ENCODE measurements at places on chromosomes 1 and 21. TPM values are rescaled to one million over a fixed set of nuclear protein-coding genes. Genes with fewer than 3 reads are reported as not detected.

The DYNLT4 gene
- total RNA-seq: 3.5 TPM

The UBXN10 gene
- 0.94 TPM for total RNA-seq

The TNNT2 gene
- not detected for total RNA-seq

The TRIM63 gene
- not detected for total RNA-seq

The NSUN4 gene
- 19.5 TPM for total RNA-seq

The AMY1C gene
- total RNA-seq: not detected

The MTF1 gene
- total RNA-seq: 4.1 TPM

GRCh38 chr21:33441489-33442477 is 38.0 kb downstream of the TMEM50B start:
- DNase-seq: peak; percentile 69

DNA sequence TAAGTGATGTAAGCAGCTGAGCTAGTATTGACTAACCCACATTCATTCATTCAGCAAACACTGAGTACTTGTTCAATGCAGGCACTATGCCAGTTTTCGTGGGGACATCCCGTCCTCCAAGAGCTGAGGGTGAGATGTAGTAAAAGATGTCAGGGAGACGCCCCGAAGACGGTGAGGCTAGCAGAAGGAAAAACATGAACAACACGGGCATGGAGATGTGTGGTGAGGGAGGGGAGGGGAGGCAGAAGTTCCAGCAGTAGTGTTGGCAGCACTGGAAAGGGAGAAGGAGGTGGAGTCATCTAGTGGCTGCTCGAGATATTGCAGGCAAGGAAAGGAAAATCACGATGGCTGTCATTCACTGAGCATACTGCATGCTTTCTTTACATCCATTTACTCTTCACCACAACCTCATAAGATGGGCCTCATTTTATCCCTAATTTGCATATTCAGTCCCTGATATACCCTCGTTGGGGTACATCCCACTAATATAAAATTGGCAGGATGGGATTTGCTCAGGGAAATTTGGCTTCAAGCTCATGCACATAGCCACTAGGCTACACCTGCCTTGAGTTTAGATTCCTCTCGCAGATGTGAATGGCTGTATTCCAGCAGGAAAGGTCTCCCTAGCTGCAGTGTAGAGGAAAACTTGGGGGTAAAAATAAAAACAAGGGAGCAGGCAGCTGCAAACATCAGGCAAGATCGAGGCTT is 14.5 kb downstream of the PDZK1IP1 start:
- DNase-seq: no peak

GRCh38 chr1:210043058-210043457 is 105.0 kb downstream of the SYT14 start:
- no peak for DNase-seq

GRCh38 chr1:22164841-22165808 is 22.2 kb upstream of the WNT4 start:
- DNase-seq: no peak

DNA sequence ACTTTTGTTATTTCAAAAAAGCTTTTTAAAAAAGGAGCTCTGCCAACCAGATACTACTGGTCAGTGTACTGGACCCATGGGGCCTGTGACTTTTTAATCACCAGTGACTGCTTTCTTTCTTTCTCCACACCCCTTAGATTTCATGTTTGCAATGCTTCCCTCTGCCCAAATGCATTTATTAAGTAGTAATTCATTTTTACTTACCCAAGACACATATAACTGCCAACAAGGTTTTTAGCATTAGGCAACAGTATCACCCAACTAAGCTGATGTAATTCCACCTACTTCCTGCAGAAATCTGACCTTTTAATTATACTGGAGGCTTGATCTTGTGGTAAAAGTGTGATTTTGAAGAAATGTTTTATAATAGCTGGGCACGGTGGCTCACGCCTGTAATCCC is 12.5 kb downstream of the MECR start:
- no peak for DNase-seq

DNA sequence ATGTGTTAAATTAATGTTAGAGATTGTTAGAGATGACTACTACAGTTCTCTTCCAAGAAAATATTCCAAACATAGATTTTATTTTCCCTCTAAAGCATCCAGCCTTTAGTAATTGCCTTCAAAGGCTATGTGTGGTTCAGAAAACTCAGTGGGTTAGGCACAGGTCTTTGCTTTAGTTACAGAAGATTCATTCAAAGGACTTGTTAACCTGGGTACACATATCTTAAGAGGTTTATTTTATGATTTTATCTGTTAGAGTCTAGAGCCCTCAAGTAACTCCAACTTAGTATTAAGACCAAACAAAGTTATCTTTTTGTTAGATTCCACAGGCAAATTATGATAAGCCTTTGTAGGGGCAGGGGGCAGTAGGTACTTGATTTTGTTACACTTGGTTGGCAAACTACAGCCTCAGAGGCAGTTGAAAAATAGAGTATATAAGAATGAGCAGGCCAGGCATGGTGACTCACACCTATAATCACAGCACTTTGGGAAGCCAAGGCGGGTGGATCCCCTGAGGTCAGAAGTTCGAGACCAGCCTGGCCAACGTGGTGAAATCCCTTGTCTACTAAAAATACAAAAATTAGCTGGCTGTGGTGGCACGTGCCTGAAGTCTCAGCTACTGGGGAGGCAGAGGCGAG is 37.9 kb downstream of the CXADR start:
- DNase-seq: no peak

GRCh38 chr1:36650200-36651065 is 167.7 kb upstream of the CSF3R start:
- DNase-seq: peak; percentile 41

GRCh38 chr1:158931055-158931737 is at the start of gene PYHIN1:
PYHIN1 (plus strand) TSS chr1:158931552; CDS start chr1:158936911, 5,359 bp downstream.
- DNase-seq: no peak

GRCh38 chr1:42335050-42335808 is at the start of gene FOXJ3:
FOXJ3 (minus strand) TSS chr1:42335235; CDS start chr1:42311093, 24,142 bp downstream.
- peak; percentile 88 for DNase-seq

GRCh38 chr1:60037669-60038068 is 35.9 kb downstream of the C1orf87 start:
- no peak for DNase-seq

GRCh38 chr21:36113647-36114428 is 21.0 kb upstream of the CBR3 start:
- DNase-seq: peak; percentile 90

DNA sequence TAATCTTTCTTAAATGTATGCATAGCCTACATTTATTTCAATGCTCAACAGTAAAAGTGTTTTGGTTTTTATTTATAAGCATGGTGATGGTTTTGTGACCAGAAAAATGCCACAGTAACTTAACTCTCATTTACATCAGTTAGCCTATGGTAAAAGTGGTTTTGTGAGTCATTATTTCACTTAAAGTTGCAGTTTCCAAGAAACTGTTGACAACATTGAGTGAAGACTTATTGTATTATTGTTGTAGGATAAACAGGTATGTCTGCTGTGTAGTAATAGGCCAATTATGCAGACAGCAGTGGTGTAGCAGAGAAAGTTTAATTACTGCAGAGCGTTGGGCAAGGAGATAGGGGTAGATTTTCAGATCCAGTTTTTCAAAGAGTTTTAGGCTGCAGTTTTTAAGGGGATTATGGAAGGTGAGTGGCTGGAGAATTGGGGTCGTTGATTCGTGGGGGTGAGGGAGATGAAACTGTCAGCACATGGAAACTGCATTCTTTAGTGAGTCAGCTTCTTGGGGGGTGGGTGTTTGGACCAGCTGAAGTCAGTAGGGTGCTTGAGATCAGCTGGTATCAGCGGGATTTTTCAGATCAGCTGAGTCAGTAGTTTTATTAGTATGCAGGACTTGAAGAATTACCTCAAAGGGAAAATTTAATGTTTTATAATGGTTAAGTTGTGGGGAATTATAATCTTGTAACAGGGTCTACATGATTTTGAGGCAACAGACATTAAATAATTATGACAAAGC is 168.7 kb upstream of the FMN2 start:
- no peak for DNase-seq

- no peak for DNase-seq
Observed at GRCh38 chr1:42450061-42450460, 5.8 kb downstream of the ZMYND12 start.

GRCh38 chr1:14255711-14256110 is 342.8 kb upstream of the KAZN start:
- DNase-seq: no peak

- DNase-seq: no peak
Observed at GRCh38 chr1:86951430-86951829, 37.0 kb downstream of the HS2ST1 start.

DNA sequence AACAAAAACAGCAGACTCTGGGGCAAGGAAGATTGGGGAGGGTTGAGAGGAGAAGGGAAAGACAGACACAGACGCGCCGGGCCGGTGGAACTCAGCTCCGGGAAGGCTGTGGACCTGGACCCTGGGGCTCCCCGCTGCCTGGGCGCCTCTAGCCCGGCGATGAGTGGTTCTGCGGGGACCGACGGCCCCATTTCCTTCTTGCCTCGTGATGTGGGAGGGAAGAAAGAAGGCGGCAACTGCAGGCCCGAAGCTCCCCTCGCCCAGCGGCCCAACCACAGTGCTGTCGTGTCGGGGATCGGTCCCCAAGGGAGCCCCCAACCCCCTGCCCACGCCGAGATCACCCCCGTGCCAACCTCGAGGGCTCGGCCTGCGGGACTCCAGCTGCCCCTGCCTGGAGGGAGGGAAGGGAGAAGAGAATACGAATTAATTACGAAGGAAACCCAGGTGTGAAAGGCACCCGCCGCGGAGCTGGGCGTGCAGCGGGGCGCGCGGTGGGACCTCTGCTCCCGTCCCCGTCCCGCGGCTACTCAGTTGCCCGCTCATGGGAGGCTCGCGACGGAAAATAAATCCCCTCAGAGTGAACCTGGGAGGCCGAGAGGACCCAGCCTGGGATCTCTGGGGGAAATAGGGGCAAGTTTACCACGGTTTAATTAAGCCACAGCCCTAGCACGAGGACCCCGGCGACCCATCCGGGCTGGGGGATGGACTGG is 7.4 kb downstream of the FOXD3 start:
- peak; percentile 48 for DNase-seq

GRCh38 chr1:88188038-88188437 is 496.0 kb upstream of the PKN2 start:
- no peak for DNase-seq

- DNase-seq: no peak
Observed at GRCh38 chr1:156582388-156583017, 3.0 kb downstream of the TTC24 start.

GRCh38 chr1:172758259-172758658 is 99.4 kb downstream of the FASLG start:
- DNase-seq: no peak

DNA sequence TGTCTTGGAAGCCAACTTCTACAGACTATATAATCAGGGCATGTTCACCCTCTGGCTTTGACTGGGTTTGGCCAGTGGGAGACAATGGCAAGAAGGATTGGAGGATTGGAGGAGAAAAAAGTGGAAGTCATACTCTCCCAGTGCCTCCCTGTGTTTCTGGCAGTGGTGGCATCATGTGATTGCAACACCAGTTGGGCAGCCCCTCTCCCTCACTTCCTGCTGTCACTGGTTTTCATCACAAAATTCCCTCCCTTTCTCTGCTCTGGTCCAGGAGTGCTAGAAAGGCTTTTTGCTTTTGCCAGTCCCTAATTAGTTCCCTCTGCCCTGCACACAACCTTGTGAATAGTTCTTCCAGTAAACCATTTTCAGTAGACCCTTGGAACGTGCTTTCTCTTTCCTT is 3.7 kb upstream of the QSOX1 start:
- DNase-seq: no peak

DNA sequence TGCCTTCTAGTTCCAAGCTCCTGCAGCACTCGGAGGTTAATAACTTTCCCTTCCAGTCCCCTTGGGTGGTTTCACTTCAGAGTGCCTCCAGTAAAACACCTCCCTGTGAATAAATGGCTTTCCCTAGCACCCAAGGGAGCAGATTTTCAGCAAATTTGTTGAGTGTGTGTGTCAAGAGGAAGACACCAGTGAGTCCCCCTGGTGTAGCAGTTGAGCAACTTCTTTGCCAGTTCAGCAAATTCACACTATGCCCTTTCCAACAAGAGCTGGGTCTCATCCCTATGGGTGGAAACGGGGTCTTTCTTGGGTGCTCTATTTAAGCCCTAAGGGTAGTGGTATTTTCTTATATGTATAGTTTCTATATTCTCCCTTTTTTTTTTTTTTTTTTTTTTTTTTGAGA is 806 bp upstream of the AADACL4 start:
- no peak for DNase-seq

DNA sequence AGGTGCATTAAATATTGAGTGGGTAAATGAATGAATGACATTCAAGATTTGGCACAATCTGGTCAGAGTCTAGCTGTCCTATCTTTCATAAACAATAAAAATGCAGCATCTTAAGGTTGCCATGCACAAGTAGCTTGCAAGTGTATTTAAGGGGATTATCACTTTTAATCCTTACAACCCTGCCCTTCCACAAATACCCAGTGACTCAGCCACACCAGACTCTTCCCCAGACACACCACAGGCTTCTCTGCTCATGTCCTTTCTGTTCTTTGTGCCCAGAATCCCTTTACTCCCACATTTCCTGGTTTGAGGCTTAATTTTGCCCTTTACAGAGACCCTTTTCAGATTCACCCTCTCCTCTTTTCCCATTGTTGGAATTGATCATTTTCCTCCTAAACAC is 59.8 kb downstream of the KIRREL1 start:
- DNase-seq: no peak

DNA sequence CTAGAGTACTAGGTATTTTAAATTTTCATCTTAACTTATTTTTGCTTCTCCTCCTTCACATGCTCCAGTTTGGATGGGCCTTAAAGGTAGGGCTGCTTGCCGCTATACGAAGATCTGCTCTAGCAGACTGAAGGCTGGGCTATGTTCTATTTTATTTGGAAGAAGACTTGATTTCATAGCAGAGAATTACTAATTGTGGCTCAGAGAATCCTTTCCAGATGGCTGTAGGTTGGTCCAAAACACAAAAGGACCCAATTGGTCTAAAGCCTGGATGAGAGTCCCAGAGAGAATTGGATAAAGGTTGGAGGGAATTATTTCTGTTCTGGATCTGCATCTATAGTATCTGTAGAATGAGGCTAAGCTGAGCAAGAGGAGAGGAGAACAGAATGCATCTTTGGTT is 719.4 kb upstream of the PTBP2 start:
- DNase-seq: no peak

DNA sequence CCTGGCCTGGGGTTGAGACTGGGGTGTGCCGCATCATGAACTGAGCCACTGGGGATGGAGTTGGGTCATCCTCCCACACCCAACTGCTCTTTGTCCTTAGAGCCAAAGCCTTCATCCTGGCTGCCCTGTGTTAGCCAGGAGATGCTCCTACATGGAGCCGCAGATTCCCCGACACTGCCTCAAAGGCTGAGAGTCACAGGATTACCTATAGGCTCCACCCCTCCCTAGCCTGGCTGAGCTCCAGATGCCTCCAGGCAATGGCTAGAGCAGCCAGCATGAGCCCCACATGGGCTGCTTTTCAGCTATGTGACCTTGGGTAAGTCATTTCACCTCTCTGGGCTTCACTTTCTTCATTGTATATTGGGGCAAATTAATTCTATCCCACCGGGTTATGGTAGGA is 119.9 kb upstream of the POU3F1 start:
- DNase-seq: no peak

GRCh38 chr1:30376054-30376697 is 347.2 kb downstream of the MATN1 start:
- DNase-seq: peak; percentile 3

- DNase-seq: no peak
Observed at GRCh38 chr21:40179166-40179565, 311.9 kb downstream of the PCP4 start.
